ENCODE measurements at places on chromosomes 6 and 20. TPM values are rescaled to one million over a fixed set of nuclear protein-coding genes. Genes with fewer than 3 reads are reported as not detected.

The NNAT gene
- not detected for total RNA-seq

The EYA4 gene
- 35.5 TPM for total RNA-seq

The MED20 gene
- total RNA-seq = 27.4 TPM

The GNAS-AS1 gene
- total RNA-seq = 1.5 TPM

The TFAP2A gene
- total RNA-seq = 0.36 TPM

The PIGU gene
- 9.0 TPM for total RNA-seq

The HLA-DQB1 gene
- total RNA-seq = 6.5 TPM

The RUNX2 gene
- 35.4 TPM for total RNA-seq

The HLA-DMA gene
- 20.0 TPM for total RNA-seq

The LTB gene
- total RNA-seq = 0.29 TPM

The SMIM26 gene
- total RNA-seq = 53.9 TPM

The JAG1 gene
- total RNA-seq = 60.1 TPM

The PTGIS gene
- 33.6 TPM for total RNA-seq

The MOG gene
- total RNA-seq = not detected

The TFEB gene
- total RNA-seq = 5.6 TPM

The SAMD5 gene
- total RNA-seq = 0.59 TPM

The KHDC1 gene
- total RNA-seq = 2.9 TPM

The PCK1 gene
- total RNA-seq = not detected

The ADNP gene
- 23.5 TPM for total RNA-seq

The FERMT1 gene
- total RNA-seq = 2.1 TPM

The SAPCD1 gene
- total RNA-seq = 0.59 TPM
